Activated T-cell treated with anti-CD3 and anti-CD28 coated beads for 4 hours (primary cell): ENCODE measurements at places on chromosomes 6 and 20.

DNA sequence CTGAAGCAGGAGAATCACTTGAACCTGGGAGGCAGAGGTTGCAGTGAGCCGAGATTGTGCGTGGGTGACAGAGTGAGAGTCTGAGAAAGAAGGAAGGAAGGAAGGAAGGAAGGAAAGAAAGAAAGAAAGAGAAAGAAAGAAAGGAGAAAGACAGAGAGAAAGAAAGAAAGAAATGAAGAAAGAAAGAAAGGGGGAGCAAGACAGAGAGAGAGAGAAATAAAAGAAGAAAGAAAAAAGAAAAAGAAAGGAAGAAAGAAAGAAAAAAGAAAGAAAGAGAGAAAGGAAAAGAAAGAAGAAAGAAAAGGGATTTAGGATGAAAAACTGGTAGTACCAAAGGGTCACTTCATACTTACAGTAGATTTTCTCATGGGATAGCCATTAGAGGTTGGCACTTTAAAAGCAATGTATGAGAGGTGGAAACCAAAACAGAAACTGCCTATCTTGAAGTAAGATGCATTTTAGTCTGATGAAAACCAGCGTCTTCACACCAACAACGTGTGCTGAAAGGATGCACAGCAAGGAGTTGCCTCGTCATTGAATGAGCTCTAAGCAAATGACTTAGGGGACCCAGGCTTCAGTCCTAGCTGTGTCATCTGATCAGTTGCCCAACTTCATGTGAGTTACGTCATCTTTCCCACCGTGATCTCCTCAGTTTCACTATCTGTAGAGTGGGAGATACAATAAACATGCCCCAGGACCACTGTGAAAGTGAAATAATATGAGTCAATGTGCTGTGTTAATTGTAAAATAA, 133.9 kb upstream of the NEDD9 start:
- peak; percentile 37 for DNase-seq

GRCh38 chr20:10790013-10790412, 116.2 kb upstream of the JAG1 start:
- no peak for DNase-seq

- no peak for DNase-seq
These were observed 164.5 kb downstream of the GRM4 start for GRCh38 chr6:33981421-33981820.

GRCh38 chr6:13447949-13448724, 39.3 kb downstream of the GFOD1 start:
- no peak for DNase-seq

GRCh38 chr6:122683989-122684651, 73.9 kb downstream of the PKIB start:
- no peak for DNase-seq

- no peak for DNase-seq
These were observed 214.7 kb downstream of the PAX1 start for GRCh38 chr20:21920211-21920610.

DNA sequence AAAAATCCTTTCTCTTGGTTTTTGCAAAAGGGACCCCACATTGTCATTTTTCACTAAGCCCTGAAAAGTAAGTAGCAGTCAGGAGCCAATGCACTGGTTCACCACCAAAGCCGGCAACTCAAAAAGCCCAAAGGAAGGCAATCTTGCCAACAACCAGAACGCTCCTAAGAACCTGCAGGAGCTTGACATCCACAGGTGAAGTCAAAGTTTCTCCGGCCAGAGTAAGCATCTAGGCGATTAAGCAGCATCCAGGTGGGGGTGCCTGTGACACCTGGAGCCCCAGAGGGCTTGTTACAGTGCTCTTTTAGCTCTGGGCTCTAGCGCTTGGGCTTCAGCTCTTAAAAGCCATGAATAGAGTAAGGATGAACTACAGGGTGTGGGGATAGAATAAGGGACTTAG, 36.1 kb downstream of the SLC35D3 start:
- no peak for DNase-seq

DNA sequence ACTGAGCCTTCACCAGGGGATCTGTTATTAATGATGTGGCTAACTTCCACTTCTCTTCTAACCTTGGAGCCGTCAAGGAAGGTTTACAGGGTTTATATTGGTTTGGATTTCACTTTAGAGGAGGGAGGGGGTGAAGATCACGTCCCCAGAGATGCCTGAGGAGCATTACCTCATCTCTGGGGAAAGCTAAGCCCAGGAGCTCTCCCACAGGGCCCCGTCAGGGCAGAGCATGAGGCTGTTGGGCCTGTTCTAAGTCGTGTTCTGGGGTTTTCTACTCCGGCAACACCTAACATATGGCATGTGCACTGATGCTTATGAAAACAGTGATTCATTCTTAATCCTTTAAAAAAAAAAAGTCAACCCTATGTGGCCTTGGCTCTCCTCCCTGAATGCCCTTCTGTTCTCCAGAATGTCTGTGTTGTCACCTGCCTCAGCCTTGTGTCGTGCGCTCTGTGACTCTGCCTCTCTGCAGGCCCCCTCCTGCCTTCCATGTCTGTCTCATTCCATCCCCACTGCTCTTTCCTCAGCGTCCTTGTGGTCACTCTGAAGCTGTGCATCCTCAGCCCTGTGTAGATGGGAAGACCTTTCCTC, 97.4 kb upstream of the JARID2 start:
- no peak for DNase-seq

DNA sequence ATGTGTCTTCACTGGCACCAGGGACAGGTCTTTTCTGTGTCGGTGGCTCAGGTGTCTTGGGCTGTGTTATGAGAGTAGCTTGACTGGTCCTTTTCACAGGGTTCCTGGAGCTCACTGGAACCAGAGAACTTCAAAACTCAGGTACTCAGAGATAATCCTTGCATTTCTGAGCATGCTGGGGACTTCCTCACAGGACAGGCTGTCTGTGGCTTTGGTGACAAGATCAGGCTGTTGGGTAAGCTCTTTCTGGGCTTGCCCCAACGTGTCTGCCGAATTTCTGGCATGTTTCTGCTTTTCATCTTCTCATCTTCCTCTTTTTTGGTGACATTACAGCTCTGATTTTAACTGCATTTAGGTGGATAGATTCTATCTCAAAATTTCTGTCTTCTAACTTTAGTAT, 270.0 kb downstream of the CDH26 start:
- DNase-seq = no peak

DNA sequence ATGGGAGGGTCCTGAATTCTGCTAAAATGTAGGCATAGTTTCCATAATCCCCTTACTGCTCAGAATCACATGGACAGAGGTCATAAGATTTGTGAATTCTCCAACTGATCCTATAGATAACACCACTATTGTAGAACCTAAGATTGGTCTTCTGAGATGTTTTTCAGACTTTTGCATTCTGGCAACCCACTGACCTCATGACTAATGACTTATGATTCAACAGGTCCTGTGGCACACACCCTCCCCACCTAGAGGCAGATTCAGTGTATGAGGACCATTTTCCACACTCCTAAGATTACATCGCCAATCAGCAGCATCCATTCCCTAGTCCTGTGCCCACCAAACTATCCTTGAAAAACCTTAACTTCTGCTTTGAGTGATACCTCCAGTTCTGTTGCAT, 207.2 kb downstream of the BTBD9 start:
- DNase-seq = no peak

- DNase-seq = no peak
These were observed 39.8 kb upstream of the AKAP12 start for GRCh38 chr6:151199991-151200390.

DNA sequence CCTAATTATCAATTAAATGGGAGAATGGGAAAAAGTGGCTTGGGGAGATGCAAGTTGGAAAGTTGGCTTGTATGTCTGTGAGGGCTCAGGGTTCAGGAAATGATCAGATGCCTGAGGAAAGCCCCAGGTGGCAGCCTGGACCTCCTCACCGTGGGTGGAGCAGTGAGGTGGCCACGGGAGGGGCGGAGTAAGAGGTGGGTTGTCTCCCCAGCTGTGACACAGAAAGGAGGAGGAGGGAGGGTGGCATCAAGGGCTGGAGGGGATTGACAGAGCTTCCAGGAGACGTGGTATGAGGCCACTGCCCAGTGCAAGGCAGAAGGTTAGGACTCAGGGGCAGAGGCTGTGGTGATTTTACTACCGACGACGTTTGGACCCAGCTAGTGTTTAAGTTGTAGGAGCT, 672.2 kb downstream of the PRKN start:
- DNase-seq = no peak

DNA sequence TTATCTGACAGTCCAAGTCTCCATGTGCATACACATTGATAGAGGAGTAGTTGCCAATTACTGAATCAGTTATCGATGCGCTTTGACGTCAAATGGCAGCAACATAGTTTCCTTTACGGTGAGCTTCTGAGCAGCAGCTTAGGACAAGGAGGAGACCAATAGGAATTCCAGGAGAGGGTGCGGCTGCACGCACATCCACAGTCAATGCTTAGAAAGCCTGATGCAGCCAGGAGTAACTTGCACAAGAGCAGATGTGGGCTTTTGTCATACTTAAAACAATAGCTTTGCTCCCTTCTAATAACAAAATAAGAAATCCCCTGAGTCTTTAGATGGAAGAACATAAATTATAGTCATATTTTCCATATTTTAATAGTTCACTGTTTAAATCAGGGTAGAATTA, 442.1 kb downstream of the BCKDHB start:
- no peak for DNase-seq

GRCh38 chr6:11161031-11161956, 49.8 kb upstream of the ERVFRD-1 start:
- no peak for DNase-seq

DNA sequence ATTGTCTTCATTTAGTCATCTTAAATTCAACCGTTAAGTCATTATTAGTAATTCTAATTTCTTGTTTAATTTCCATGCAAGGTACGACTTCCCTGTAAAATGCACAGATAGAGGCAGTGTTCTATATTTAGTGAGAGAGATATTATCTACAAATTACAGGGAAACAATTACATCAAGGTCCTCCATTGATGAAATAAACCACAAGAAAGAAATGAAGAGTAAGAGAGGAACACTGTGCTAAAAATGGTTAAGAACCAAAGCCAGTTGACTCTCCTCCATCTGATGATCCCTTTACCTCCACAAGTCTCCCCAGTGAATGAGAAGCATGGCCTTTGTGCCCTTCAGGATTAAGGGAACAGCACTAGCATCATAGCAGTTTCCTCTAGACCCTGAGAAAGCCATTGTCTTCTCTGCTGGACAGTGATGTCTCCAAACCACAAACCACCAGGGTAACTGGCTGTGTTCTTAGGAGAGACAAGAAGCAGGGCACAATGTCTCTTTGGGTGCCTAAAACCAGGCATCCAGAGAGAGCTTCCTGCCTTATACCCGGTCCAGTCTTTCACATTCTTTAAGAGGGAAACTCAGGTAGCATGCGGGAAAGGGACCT, 38.1 kb downstream of the IRF4 start:
- no peak for DNase-seq

DNA sequence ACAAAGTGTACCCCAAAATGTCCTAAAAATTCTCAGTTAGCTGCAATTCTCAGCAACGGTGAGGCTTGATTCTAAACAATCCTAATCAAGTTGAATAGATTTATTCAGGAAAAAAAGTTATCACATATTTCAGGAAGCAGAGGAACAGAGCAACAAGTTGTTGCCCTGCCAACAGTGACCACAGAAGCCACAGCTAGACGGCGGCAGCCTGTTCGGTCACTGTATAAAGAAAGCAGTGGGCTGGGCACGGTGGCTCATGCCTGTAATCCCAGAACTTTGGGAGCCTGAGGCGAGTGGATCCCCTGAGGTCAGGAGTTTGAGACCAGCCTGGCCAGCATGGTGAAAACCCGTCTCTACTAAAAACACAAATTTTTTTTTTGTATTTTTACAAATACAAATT, 171.2 kb upstream of the BMP5 start:
- DNase-seq = no peak

GRCh38 chr6:129889580-129889979, 28.5 kb upstream of the TMEM244 start:
- DNase-seq = no peak

DNA sequence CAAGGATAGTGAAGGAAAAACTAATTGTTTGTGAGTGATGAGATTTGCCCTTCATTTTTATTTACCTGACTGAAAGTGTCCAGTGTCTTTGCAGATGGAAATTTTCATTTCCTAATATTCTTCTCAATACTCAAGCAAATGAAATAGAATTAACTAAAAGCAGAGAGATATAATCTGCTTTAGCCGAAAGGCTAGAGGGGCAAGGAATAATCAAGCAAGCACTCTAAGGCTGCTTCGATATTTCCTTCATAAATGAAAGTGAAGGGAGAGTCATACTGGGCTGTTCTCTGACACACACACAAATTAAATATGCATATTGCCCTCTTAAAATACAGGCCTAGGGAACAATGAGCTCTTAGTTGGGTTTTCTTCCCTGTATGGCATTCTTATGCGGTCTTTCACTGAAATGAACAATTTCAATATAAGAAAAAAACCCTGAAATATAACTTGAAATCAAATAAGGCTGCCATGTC, 47.5 kb upstream of the POPDC3 start:
- no peak for DNase-seq

- no peak for DNase-seq
These were observed 725 bp upstream of the ISM1 start for GRCh38 chr20:13220194-13220903.

DNA sequence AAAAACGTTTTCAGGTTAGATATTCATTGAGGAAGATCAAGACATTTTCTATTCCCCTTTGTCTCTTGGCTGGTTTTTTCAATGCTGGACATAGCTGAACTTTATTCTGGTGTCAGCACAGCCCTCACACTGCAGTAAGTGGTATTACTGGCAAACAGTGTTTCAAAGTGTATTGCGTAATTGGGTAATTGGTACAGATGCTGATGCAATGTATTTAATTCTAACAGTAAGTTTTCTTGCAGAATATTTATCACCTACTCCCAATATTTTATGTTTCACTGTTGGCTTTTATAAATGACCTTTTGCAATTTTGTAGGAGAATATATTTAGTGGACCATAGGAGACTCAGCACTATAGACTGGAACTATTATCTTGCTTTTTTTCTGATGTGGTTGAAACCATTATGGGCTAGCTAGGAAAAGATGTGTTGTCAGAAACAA, 287.6 kb upstream of the SOX4 start:
- DNase-seq = no peak
